ENCODE measurements at places on chromosomes 1 and 21. TPM values are rescaled to one million over a fixed set of nuclear protein-coding genes. Genes with fewer than 3 reads are reported as not detected.
A peak's percentile ranks its signal among the peaks of the same experiment; 100 is the strongest.

CACNA1S gene
- not detected for total RNA-seq

RIPPLY3 gene
- total RNA-seq = not detected

- no peak for DNase-seq
Observed at GRCh38 chr1:116031302-116031835, 55.1 kb downstream of the SLC22A15 start.

CBR3 gene
- 11.4 TPM for total RNA-seq

ASCL5 gene
- total RNA-seq = not detected

DNA sequence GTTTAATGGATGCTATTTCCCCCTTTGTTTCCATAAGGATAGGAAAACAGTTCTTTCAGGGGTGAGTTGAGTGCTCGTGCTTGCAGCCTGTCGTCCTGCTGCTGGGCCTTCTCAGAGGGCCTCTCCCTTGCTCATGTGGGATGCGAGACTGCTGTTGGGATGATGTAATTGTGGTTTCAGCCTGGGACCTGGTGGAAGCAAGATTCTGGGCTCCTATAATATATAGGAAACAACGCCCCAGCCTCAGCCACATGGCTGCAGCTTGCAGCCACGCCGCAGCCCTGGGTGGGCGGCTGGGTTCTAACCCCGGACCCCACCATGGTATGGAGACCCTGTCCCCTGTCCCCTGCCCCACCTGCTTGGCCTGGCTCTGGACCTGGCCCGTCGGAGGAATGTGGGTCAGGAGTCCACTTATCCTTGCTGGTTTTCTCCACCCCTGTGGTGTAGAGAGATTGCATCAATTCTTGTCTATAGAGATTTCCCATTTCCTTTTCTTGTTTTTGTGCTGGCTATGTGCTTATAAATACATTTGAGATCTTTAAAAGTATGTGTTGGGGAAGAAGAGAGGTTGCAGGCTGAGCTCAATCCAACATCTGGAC lies 357.8 kb downstream of the SIPA1L2 start:
- peak; percentile 42 for DNase-seq

DMBX1 gene
- total RNA-seq = not detected

SERPINC1 gene
- total RNA-seq = not detected

ZBTB37 gene
- total RNA-seq = 6.1 TPM

DNAJC6 gene
- 8.3 TPM for total RNA-seq

STUM gene
- total RNA-seq = 3.1 TPM

TAS1R1 gene
- not detected for total RNA-seq

TLCD4 gene
- total RNA-seq = 8.4 TPM

- DNase-seq = no peak
Observed at GRCh38 chr1:234517110-234517802, 38.3 kb upstream of the TARBP1 start.

- no peak for DNase-seq
Observed at GRCh38 chr1:82260666-82261065, 459.9 kb downstream of the ADGRL2 start.

PLEKHA6 gene
- 11.9 TPM for total RNA-seq

- DNase-seq = peak; percentile 79
Observed at GRCh38 chr1:153343811-153344717, 4.6 kb downstream of the PGLYRP4 start.

DNA sequence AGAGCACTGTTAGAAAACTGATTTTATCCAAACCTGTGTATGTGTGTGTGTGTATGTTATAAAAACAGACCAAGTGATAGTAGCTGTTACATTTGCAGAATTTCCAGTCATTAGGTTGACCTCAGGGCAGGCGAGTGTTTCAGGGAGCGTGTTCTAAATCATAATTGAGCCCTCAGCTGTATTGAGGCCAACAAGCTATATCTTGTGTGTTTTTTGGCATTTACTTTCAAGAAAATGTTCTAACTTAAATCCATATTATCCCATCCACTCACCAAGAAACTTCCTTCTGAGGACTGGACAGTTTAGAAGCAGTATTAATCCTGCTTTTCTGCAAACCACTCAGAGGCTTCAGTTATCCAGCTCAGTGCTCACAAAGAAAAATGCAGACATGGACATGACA lies 12.0 kb downstream of the DDAH1 start:
- peak; percentile 57 for DNase-seq

DNA sequence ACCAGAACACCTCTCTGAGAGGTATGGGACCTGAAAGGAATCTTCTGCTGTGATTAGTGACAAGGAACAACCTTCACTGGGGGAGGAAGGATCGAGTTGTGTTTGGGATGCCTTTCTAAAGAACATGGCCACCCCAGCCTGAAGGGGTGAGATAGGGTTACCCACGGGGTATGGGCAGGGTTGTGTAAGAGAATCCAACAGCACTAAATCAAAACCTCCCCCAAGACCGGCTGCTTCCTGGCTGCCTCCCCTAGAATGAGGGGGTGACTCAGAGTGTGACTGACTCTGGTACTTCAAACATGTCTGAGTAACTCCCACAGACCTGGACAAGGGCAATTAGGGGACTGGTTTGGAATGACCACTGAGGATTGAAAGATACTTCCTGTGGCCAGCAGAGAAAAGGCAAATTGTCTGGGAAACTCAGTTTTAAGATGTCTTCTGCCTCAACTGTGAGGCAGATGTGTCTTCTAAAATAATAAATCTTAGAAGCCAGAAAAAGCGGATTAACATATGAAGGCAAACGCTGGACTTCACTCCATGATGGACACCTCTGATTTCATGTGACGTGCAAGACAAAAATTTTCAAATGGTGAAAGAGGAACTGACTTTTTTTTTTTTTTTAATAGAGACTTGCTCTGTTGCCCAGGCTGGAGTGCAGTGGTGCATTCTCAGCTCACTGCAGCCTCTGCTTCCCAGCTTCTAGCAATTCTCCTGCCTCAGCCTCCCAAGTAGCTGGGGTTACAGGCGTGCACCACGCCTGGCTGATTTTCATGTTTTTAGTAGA lies 6.7 kb upstream of the PTPN14 start:
- no peak for DNase-seq

- DNase-seq = no peak
Observed at GRCh38 chr1:103248417-103249102, 140.2 kb upstream of the COL11A1 start.

DNA sequence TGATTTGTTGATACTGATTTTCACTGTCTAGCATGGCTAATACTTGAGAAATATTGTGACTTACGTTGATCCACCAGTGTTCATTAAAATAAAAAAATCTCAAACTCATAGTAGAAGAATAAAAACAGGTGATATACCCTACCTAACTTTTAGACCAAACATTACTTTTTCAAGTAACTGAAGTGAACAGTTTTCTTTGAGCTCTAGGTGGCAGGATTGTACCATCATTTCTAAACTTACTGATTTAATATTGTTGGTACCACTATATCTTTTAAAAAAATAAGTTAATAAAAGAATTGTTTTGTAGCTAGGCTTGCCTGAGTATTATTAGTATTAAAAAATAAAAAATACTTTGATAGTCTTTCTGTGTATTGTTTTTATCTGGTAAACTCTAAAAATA lies 21.5 kb downstream of the CDC73 start:
- DNase-seq = no peak

FAM72D gene
- not detected for total RNA-seq

DNA sequence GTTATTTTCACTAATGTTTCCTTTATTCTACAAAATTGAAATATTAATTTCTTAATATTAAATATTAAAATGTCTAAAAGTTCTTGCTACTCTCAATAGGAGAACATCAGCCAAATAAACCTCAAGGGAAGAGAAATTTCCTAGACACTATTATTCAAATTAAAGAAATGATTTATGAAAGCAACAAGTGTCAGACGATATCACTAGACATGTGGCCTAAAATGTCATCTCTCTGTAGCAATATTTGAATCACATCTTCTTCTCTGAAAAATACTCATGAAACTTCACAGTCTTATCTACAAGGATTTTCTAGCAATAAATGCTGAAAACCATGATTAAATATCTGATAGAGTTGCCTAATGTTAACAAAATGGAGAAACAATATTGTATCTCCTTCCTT lies 2.5 kb upstream of the SERBP1 start:
- DNase-seq = no peak

- no peak for DNase-seq
Observed at GRCh38 chr1:63199706-63200335, 122.5 kb upstream of the FOXD3 start.

S100A13 gene
- 83.2 TPM for total RNA-seq

LCE6A gene
- total RNA-seq = not detected

CHI3L2 gene
- 5.4 TPM for total RNA-seq

DNA sequence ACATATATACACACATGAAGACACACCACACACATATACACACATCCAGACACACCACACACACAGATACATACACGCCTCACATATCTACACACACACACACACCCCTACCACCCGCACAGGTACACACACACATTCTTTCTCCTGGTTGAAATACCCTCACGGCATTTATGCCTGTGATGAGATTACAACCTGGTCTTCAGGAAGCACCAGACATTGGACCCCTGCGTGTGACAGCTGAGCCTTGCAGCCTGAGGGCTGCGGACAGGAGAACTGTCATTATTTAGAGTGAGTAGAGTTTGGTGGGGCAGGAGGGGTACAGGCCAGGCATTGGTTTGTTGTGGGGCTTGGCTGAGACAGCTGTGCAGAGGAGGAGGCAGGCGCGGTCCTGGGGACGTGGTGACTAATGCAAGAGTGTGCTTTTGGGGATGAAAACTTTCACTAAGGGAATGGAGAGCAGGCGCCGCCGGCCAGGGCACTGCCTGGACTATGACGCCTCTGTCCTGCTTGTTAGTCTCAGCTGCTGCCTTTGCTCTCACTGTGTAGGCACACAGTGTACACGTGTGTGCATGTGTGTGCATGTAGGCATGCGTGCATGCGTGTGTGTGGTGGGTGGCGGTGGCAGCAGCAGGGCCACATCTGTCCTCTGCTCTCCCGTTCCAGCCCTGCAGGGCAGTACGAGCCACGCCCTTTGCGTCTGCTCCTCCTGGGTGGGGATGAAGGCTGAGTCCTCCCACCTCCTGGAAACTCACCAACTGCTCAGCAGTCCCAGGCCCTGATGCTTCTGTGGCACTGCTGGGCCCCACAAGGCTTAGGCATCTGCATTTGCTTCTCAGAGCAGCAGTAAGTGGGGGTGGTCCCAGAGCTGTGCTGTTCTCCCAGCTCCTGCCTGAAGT lies 57.6 kb downstream of the SPSB1 start:
- no peak for DNase-seq

GRCh38 chr1:74755475-74755874 lies 22.5 kb downstream of the TYW3 start:
- DNase-seq = no peak

DNA sequence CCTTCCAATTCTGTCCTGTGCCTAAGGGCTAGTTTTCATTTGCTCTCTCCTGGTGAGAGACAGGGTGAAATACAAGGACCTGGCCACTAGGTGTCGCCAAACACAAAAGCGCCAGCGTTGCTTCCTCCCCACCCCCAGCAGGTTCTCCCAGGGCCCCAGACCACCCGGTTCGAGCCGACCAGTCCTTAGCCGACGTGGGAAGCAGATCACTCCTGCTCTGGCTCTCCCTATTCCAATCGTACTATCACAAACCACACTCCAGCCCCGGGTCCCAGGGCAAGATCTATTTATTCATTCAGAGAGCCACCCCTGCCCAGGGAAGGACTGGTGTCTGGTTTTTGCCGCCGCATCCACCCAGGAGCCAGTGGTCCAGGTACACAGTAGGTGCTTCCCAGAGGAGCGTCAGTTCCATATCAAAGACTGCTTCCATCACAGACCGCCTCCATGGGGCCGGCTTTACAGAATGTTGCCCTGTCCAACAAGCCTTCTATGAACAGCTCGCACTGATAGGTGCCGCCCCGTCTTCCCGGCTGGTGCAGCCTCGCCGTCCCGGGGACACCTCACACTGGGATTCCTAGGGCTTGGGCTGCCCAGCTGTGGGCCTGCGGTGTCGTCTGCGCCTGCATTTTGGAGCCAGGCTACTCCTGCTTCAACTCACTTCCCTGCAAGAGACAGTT lies 35.0 kb downstream of the CTNNBIP1 start:
- DNase-seq = no peak

TSPEAR gene
- 0.23 TPM for total RNA-seq

GRCh38 chr1:2801535-2802291 lies at the start of gene TTC34:
Gene TTC34, minus strand, starts transcription at chr1:2801693. Its CDS starts 866 bp downstream, at chr1:2800827.
- DNase-seq = no peak

DNA sequence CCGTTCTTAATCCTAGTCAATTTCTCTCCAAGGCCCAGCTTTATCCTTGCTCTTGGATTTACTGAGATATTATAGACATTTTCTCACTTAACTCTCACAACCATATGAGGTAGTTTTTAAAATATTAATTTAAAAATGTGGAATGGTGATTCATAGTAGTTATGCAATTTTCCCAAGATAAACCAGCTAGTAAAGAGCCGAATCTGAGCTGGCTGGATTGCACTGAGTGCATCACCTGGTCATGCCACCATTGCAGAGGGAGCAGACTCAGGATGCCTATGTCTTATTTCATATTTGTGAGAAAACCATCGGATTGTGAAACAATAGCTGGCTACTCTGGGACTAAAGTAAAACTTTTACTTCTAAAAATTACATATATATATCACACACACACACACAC lies 494.0 kb downstream of the KCNT2 start:
- no peak for DNase-seq

DNA sequence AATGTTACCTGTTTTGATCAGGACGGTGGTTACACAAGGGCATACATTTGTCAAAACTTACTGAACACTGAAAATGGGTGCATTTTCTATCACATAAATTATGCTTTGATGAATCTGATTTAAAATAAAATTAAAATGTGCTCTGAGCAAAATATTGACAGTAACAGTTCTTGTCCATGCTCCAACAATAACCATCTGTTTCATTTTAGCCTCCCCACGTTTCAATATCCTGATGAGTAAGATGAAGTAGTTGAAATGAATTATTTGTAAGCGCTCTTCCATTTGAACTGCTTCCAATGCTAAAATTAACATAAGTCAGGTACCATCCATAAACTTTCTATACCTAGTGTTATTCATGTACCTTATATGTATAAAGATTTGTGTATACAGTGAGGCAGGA lies 365.4 kb downstream of the LTN1 start:
- no peak for DNase-seq

SPRR2E gene
- not detected for total RNA-seq

RAP1GAP gene
- total RNA-seq = 0.83 TPM

Data from esophagus muscularis mucosa (tissue), 4 donors.